ENCODE measurements at places on chromosomes 13 and 19.

DNA sequence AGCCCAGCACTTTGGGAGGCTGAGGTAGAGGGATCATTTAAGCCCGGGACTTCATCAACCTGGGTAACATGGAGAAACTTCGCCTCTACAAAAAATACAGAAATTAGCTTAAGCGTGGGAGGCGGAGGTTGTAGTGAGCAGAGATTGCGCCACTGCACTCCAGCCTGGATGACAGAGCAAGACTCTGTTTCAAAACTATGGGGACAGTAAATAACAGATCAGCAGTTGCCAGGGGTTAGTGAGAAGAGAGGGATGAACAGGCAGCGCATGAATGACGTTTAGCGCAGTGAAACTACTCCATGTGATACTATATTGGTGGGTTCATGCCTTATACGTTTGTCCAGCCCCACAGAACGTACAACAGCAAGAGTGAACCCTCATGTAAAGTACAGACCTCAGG, 7.1 kb upstream of the ICAM3 start:
- DNase-seq = no peak

GRCh38 chr13:57624565-57625435, 6.7 kb upstream of the PCDH17 start:
- DNase-seq = peak; percentile 83

DNA sequence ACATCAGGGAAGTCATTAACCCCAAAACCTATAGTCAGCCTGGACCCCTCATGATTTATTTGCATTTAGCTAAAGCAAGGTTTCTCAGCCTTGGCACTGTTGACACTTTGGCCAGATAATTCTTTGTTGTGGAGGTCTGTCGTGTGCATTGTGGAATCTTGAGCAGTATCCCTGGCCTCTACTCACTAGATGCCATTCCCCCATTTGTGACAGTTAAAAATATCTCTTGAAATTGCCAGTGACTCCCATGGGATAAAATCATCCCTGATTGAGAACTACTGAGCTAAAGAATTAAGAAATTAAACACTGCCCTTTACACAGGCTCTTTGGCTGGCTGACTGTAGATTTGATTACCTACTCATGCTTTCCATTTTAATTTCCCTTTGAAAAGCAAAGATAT, 102.7 kb downstream of the LMO7 start:
- DNase-seq = no peak

- DNase-seq = peak; percentile 74
Measured at GRCh38 chr13:71589032-71589431, 278.0 kb downstream of the DACH1 start.

GRCh38 chr13:95115525-95115924, 185.7 kb downstream of the ABCC4 start:
- DNase-seq = no peak

DNA sequence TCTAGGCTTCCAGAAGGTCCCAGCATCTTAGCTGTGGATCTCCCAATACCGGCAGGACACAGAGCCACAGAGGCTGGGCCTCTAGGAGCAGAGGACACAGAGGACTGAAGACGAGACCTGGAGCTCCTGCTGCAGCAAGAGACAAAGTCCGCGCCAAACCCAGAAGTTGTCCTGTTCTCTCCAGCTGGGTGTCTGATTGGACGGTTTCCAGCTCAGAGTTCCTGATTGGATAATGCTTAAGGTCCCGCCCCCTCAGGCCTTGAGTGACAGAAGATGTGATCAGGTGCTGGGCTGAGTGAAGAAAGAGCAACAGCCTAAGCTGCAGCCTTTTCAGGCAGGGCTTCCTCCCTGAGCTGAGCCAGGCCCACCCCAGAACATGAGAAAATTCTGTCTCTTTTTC, 59.9 kb upstream of the ZNF85 start:
- DNase-seq = no peak

DNA sequence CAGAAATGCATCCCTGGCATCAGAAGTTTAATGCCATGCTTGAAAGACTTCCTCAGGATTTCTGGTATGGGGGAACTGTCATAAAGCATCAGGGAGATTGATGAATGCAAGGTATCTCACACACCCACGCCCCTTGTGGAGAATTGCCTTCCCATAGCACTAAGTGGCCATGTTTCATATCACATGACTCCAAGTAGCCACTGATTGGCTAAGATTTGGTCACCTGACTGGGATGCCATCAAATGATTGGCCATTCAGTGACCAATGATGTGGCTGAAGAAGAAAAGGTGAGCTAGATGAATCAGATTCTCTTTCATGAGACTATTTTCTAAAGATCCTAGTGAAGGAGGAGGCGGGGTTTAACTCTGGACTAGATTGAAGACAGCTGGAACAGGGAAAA, 7.3 kb downstream of the KLK8 start:
- no peak for DNase-seq
